ENCODE measurements at places on chromosomes 12 and 14. TPM values are rescaled to one million over a fixed set of nuclear protein-coding genes. Genes with fewer than 3 reads are reported as not detected.
A peak's percentile ranks its signal among the peaks of the same experiment; 100 is the strongest.

DNA sequence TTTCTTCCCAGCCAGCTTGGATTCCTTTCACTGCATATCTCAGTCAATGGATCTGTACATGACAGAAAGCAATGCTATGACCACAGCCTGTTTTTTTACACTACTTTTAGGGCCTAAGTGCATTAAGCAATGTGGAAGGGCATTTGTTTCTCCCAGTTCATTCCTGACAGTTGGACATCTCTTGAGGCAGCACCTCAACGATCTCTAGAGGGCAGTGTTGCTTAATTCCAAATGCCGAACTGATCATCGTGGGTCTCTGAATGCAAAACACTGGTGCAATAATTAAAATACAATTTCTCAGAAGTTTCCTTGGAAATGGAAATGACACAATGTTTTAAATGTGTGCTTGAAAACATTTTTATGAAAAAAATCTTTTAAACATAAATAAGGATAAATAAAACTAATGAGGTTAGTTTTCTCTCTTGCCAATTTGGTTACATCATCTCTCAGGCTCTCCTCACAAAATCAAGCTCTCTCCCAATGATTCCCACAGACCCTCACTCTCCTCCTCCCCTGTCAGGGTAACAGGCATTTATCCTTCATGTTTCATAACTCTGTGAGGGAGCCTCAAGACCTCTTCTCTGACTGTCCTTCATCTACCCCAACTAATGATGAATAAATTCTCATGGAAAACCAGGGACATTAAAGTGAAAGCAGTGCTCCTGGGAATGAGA, 192.4 kb upstream of the SLC16A7 start:
- peak; percentile 77 for DNase-seq

- DNase-seq: no peak
These were observed 710.4 kb upstream of the FLRT2 start for GRCh38 chr14:84819528-84819927.

DNA sequence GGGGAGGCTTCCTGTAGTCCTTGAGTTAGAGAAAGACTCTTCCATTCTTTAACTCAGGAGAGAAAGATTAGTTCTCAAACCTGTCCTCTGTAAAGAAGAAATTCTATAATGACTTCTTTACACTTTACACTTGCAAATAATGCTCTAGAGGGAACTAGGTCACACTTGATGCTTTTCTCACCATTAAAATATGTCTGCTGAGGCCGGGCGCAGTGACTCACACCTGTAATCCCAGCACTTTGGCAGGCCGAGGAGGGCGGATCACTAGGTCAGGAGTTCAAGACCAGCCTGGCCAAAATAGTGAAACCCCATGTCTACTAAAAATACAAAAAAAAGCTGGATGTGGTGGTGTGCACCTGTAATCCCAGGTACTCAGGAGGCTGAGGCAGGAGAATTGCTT, 6.3 kb downstream of the NTN4 start:
- DNase-seq: no peak

- DNase-seq: peak; percentile 19
These were observed 13.5 kb downstream of the TBPL2 start for GRCh38 chr14:55426891-55427290.

DNA sequence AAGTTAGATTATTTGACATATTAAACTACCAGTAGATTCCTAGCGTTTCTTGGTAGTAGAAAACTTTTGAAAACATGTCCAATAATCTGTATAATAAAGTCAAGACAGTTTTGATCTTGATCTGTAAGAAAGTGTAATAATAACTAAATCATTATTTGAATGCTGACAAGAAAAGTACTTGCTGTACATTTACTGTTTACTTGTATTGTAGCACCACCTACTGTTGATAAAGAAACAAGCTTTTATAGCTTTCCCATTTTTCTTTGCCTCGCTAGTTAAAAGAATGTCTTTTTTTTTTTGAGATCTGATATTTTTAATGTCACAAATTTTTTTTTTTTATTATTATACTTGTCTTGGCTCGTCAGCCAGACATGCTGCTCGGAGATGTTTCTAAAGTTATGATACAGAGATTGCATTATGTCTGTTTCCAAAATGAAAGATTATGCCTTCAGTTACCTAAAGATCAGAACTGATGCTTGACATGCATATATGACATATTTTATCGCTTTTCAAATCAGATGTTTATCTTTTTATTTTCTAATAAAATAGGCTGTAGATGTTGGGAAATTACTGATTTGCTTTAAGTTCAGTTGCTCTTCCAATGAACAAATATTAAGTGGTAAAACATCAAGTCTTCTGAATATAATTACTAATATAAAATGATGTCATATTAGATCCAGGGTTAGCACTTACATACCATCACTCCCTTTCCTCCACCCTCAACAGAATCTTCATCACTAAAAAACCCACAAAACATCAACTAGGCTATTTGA, 140.5 kb downstream of the AKAP6 start:
- DNase-seq: peak; percentile 49

- DNase-seq: no peak
These were observed 24.2 kb downstream of the ACACB start for GRCh38 chr12:109140560-109140959.

DNA sequence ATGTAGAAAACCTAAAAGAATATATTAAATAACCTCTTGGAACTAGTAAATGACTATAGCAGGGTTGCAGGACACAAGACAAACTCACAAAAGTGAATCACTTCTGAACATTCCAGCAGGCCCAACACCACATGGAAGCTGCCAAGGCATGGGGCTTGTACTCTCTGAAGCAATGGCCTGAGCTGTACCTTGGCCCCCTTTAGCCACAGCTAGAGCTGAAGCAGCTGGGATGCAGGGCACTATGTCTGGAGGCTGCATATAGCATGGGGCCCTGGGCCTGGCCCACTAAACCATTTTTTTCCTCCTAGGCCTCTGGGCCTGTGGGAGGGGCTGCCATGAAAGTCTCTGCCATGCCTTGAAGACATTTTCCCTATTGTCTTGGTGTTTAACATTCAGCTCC, 1067.3 kb downstream of the LRFN5 start:
- DNase-seq: no peak

- no peak for DNase-seq
These were observed 138.1 kb upstream of the HIF1A start for GRCh38 chr14:61557262-61557661.

DNA sequence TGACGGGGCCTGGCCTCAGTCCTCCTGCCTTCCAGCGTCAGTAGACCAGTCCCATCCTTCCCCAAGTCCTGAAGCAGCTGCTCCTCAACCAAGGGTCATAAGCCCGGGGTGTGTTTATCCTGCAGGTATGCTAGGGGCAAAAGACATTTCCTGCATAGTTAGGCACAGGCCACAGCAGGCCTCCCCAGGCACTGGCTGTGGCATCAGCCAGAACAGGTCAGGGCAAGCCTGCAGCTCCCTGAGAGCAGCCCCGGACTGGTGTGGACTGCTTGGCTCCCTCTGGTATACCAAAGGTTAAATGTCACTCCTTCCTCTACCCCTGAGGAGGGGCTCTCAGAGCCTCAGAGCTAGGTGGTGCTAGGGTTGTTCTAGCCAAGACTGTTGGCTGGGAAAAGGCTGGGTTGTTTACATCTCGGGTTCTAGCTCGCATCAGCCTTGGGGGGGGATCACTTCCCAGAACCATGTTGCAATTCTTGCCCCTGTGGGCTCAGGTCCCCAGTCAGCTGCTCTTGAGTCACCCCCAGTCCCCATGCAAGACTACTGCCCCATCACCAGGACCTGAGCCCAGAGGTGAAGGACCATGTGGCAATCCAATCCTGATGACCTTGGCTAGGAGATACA, 2.9 kb downstream of the MMP14 start:
- no peak for DNase-seq

DNA sequence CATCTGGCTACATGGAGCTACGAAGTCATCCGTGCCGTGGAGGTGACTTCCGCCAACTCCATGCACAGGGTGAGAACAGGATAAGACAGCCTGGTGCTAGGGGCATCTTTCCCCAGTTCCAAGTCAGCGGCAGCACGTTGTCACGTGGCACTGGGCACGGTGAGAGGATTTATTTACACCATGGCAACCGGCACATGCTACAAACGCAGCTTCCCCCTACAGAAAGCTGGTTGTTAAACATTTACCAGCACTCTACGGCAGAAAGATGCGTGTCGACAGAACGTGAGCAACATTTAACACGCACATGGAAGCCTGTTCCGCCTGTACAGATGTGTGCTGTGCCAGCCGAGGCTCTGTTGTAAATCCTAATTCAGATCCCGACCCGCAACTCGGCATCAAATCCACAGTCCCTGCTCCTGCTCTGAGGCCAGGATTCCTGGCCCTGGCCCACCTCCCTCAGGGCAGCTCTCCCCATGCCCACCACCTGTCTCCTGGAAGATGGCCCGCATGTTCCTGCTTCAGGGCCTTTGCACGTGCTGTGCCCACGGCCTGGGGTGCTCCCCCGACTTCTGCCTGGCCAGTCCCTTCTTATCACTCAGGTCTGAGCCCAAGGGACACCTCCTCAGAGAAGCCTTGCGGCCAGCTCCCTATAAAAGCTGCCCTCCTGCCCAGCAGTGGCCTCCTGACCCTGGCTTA, 114.1 kb downstream of the RFLNA start:
- no peak for DNase-seq

DNA sequence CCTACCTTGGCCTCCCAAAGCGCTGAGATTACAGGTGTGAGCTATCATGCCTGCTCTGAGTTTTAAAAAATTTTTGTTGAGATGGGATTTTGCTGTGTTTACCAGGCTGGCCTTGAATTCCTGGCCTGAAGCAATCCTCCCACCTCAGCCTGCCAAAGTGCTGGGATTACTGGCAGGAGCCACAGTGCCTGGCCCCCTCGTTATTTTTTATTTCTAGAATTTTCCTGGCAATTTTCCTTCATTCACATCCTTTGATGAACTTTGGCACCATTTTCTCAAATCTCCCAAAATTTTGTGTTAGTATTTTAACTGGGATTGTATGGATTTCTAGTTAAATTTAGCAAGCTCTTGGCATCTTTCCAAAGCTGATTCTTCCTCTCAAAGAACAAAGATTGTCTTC, 24.6 kb upstream of the SCARB1 start:
- DNase-seq: no peak

DNA sequence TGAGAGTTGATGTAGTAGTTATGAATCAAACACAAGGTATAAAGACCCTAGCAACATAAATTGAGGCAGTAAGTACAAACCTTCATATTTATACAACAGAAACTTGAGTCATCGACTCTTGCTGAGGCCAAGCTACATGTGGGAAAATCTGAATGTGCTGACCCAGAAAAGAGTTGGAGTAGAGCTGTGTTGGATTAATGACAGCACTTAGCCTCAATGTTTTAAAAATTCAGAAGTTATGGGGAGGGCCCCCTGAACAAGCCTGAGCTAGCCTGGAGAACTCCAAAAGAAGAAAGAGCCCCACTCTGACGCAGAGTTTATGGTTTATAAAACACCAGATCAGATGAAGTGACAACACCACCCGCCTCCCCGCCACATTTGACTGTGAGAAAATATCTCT, 100.0 kb downstream of the DUSP6 start:
- DNase-seq: no peak

- DNase-seq: no peak
These were observed 35.2 kb upstream of the KLRD1 start for GRCh38 chr12:10272467-10272866.

- no peak for DNase-seq
These were observed 641.7 kb upstream of the TMEM132C start for GRCh38 chr12:127625176-127625771.

GRCh38 chr12:118361092-118361404, 11.7 kb downstream of the TAOK3 start:
- no peak for DNase-seq

- DNase-seq: no peak
These were observed 5.0 kb upstream of the KLC1 start for GRCh38 chr14:103623883-103624482.

DNA sequence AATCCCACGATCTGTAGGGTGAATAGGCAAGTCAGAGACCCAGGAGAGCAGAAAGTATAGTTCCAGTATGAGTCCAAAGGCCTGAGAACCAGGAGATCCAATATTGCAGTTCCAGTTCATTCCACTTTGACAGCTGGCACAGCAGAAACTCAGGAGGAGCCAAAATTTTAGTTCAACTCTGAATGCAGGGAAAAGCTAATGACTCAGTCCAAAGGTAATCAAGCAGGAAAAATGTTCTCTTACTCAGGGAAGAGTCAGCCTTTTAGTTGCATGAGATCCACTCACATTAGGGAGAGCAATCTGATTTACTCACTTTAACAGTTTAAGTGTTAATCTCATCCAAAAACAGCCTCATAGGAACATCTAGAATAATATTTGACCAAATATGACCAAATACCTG, 130.2 kb upstream of the LRFN5 start:
- DNase-seq: no peak

DNA sequence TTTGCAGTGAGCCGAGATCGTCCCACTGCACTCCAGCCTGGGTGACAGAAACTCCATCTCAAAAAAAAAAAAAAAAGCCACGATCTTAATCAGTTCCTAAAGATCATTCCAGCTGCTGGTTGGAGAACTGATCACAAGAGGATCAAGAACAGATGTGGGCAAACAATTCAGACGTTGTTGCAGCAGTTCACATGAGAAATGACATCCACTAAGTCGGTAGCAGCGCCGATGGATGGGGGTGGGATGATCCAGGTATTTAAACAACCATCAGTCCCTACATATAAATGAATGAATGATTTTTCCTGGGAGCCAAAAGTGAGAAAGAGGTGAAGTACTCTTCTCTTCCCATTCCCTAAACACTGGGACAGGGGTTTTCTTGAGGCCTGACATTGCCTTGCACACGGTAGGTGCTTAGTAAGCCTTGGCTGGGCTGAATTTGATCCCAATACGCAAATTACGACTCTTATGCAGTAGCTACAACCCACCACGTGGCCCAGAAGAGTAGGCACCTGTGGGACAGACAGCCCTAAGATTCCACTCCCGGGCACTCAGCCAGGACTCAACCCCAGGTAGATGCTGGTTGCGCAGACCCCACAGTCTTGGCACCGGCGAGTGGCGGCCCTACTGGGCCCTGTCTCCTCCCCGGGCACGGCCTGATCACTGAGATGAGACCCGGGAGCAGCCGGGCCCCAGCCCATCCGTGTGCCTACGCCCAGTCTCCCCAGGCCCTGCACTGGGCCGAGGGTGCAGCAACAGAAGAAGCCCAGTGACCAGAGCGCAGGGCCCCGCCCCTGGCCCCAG, 565 bp downstream of the SPRYD3 start:
- DNase-seq: no peak

Gene SLC38A6
- 26.0 TPM for total RNA-seq

Gene FBLN5
- total RNA-seq: 157 TPM

Gene KMT2D
- 18.2 TPM for total RNA-seq

Gene C12orf56
- 0.20 TPM for total RNA-seq

Gene LMNTD1
- total RNA-seq: not detected

Gene FOXM1
- 4.3 TPM for total RNA-seq
